ENCODE measurements at places on chromosomes 1 and 21.

- DNase-seq: no peak
Observed at GRCh38 chr1:201320168-201320788, 37.0 kb downstream of the PKP1 start.

GRCh38 chr1:73042403-73042802, 760.1 kb upstream of the NEGR1 start:
- no peak for DNase-seq

DNA sequence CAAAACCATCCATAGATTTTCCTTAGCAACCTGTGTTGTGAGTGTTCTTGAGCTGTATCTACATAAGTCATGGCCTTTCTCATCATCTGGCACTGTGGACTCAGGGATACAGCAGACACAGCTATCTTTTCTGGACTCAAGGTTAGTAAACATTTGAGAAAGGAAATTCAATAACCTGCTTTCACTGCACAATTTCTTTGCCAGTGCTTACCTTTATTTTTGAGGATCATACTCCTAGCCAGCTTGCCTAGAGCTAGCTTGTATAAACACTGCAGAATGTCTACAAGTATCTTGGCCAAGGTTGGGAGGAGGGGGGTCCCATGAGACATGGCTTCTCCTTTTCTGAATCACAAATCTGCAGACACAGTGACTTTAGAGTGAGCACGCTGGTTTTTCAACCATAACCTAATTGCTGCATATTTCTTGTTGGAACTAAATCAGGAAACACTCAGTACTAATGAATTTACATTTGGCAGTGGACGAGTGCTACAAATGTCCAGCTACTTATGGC, 27.2 kb downstream of the ADAMTS5 start:
- DNase-seq: no peak

- DNase-seq: peak; percentile 86
Observed at GRCh38 chr1:159000625-159001024, 9.1 kb upstream of the IFI16 start.

GRCh38 chr21:30710499-30710898, 8.1 kb downstream of the KRTAP21-3 start:
- no peak for DNase-seq

GRCh38 chr21:38833117-38833516, 27.4 kb downstream of the ETS2 start:
- no peak for DNase-seq

GRCh38 chr21:41677671-41678015, 89.2 kb downstream of the RIPK4 start:
- no peak for DNase-seq

GRCh38 chr1:203455706-203456105, 19.9 kb upstream of the PRELP start:
- DNase-seq: no peak

GRCh38 chr1:111738436-111739193, 580 bp downstream of the INKA2 start:
- no peak for DNase-seq

GRCh38 chr1:24691051-24691450, 47.9 kb downstream of the SRRM1 start:
- DNase-seq: no peak

GRCh38 chr1:59412718-59413326, 115.9 kb downstream of the FGGY start:
- no peak for DNase-seq

DNA sequence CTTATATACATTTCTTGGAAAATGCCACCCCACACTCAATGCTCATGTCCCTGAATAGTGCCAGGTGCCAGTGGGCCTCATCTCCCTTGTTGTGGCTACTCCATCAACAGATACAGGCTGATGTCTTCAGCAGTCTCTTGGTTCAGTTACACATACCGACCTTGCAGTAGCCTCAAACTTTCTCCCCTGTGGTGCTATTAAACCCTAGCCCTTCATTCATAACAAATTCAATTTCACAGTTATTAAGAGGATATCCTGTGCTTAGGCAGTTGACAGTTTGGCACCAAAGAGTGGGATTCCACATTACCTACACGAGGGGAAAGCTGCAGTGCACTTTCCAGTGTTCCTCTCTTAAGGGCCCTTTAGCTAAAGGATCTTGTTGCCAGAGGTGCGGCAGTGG, 35.9 kb upstream of the CAMK1G start:
- DNase-seq: no peak

DNA sequence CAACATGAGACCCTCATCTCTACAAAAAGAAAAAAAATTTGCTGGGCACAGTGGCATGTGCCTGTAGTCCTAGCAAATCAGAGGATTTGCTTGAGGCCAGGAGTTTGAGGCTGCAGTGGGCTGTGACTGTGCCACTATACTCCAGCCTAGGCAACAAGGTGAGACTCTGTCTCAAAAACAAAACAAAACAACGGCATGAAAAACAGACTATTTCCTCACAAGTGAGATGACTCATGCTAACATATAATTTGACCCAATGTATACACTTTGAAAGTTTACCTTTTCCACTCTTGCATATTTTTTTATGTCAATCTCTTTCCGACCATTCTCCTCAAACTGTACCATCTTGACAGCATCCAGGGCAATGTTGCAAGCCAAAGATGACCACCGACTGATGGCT, 17.5 kb downstream of the CCT3 start:
- no peak for DNase-seq

GRCh38 chr1:109935451-109935900, 24.8 kb downstream of the CSF1 start:
- no peak for DNase-seq

DNA sequence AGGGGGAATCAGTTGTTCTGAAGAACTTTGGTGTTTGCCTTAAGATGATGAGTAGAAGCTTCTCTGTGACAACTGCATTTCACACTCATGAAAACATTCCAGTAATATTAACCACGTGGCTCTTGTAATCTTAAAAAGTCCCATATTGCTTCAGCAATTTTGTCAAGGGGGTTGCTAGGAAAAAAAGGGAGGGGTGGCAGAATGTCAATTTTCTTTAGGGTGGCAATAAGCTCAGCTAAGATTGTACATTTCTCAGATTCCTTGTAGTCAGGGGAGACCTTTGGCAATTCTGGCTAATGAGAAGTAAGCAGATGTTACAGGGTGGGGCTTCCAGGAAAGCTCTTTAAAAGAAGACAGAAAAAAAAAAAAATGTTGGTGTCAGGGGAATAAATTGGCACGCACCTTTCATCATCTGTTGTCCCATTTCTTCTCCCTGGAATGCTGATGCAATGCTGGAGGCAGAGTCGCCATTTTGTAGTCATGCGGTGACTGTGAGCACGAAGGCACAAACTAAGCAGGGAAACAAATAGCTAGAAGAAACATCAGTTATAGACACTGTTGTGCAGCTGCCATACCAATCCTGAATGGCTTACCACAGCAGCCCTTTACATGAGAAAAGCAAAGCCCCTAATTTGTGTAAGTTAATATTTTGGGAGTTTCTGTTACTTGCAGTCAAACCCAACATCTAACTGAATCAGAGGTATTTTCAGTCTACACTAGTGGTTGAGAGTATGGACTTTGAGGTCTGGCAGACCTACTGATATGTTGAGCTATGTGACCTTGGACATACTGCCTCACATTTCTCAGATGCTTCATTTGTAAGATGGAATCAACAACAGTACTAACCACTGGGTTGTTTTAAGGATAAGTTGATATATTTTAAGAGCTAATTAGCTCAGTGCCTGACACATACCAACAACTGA, 56.1 kb upstream of the MRPS6 start:
- no peak for DNase-seq

- no peak for DNase-seq
Observed at GRCh38 chr1:202645097-202645476, 65.2 kb downstream of the SYT2 start.

- no peak for DNase-seq
Observed at GRCh38 chr1:19979494-19979977, at the start of gene PLA2G2A. PLA2G2A (minus strand) TSS chr1:19979618; CDS start chr1:19978773, 845 bp downstream.

- no peak for DNase-seq
Observed at GRCh38 chr1:32241001-32241763, 5.8 kb upstream of the FAM167B start.

DNA sequence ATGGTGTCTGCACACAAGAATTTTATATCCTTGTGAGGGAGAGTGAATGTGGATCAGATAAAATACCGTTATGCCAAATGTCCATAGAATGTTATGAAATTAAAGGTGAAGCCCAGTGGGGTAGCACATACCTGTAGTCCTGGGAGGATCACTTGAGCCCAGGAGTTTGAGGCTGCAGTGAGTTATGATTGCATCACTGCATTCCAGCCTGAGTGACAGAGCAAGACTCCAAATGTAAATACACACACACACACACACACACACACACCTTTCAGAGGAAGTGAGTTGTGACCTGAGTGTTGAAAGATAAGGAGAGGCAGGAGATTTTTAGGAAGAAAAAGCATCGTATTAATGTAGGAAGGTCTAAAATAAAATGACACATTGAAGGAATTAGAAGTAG, 28.1 kb upstream of the ZYG11A start:
- no peak for DNase-seq

Measured in non-pigmented ciliary epithelial cell (primary cell).